ENCODE measurements at places on chromosomes 1 and 21. TPM values are rescaled to one million over a fixed set of nuclear protein-coding genes. Genes with fewer than 3 reads are reported as not detected.

The CELA3A gene
- total RNA-seq, result not detected

The RIMKLA gene
- not detected for total RNA-seq

The KCNQ4 gene
- total RNA-seq, result not detected

The HTR6 gene
- not detected for total RNA-seq

The HEATR1 gene
- 24.9 TPM for total RNA-seq

The PRAMEF25 gene
- total RNA-seq, result not detected

The RNU1-2 gene
- under 0.01 TPM for total RNA-seq

The RSPH1 gene
- total RNA-seq, result 0.23 TPM

The RGSL1 gene
- not detected for total RNA-seq

The PLD5 gene
- not detected for total RNA-seq

The MAD2L2 gene
- total RNA-seq, result 34.9 TPM

The KCNE2 gene
- not detected for total RNA-seq

The DCST1 gene
- total RNA-seq, result not detected

The NASP gene
- total RNA-seq, result 22.8 TPM

The SH2D2A gene
- total RNA-seq, result not detected

The SLC22A15 gene
- 2.0 TPM for total RNA-seq

The TEKT2 gene
- not detected for total RNA-seq

The EXTL1 gene
- total RNA-seq, result 0.60 TPM

The KRTAP11-1 gene
- total RNA-seq, result not detected

The KCNK2 gene
- total RNA-seq, result 17.9 TPM

The RHCE gene
- total RNA-seq, result 1.2 TPM

The TCHHL1 gene
- not detected for total RNA-seq

The GBP7 gene
- not detected for total RNA-seq

The CACHD1 gene
- total RNA-seq, result 6.5 TPM

The ATAD3C gene
- total RNA-seq, result not detected

Measured in pericardium fibroblast (primary cell).